ENCODE measurements at places on chromosomes 7 and 10.

GRCh38 chr10:67297637-67298181 lies 371.9 kb downstream of the LRRTM3 start:
- DNase-seq: no peak

DNA sequence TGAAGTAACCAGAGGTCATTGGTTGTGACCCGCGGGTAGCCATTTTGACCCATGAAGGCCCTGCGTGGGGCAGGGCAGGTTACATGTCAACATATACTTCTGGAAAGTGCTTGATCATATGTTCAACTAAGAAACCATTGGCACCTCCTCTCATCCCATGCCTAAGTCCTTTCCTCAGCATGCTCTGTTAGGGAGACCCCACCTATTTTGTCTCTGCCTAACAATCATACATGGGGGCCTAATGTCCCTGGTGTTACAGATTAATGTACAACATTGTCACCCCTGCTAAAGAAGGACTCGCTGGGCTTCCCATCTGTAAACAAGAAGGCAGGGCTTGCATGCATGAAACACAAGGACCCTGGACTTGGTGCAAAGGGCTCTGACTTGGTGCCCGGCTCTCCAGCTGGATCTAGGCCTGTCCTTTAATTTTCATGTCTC lies 133.7 kb upstream of the TNS3 start:
- no peak for DNase-seq

- DNase-seq: no peak
Measured at GRCh38 chr7:115359119-115359518, 437.2 kb downstream of the MDFIC start.

- DNase-seq: no peak
Measured at GRCh38 chr7:142469696-142470543, 212.1 kb upstream of the PRSS58 start.

DNA sequence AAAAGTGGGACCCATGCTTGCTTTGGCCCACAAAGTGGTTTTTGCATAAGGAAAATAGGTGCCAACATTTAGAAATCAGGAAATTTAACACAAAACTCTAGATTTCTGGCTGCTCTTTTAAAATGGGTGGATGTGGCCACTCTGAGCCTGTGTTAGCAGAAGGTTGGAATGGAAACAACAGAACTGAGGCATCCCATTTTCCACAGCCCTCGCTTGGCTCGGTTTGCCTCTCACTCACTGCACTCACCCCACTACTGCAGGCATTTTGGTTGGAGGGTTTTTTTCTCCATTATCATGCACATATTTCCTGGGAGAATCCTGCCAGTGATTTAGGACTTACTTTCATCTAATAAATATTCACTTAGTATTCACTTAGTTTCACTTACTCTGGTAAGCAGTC lies 178.9 kb downstream of the BICC1 start:
- DNase-seq: no peak

- no peak for DNase-seq
Measured at GRCh38 chr7:124532166-124532565, 233.4 kb downstream of the GPR37 start.

DNA sequence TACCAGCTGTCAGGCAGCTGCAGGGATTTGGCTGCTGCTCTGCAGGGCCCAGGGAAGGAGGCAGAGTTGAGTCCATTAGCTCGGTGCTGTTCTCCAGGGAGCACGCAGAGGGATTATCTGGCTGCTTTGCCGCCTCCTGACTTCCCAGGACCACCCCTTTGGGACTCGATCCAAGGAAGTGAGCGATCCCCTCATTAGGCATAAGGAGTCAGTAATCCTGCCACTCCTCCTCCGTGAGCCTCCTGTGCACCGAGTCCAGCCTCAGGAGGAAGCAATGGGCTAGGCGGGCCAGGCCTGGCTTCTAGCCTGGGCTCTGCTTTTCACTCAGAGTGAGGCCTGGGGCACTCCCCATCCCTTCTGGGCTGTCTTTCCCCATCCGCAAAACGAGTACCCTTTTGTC lies 417.9 kb downstream of the RPS24 start:
- no peak for DNase-seq

DNA sequence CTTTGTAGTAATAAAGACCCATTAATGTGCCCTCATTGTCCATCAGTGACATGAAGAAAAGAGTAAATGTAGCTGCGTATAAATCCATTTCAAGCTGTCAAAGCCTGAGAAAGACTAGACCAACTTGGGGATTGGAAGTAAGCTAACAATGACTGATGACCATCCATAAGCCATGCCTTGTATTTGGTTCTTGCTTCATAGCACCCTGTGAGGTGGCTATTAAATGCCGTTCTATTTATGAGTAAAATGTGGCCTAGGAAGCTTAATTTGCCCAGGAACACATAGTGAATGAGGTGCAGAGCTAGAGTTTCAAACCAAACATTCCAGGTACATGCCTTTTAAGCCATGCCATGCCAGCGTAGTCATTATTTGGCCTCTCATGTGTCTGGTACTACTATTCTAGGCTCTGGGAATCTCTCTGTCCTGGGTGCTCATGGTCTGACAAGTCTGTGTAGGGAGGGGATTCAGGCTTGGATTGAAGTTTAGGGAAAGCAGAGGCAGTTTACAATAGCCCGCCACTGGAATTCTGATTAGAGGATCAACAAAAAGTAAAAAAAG lies 92.1 kb downstream of the ZNF277 start:
- no peak for DNase-seq

GRCh38 chr7:15837306-15837950 lies 150.9 kb upstream of the MEOX2 start:
- no peak for DNase-seq

DNA sequence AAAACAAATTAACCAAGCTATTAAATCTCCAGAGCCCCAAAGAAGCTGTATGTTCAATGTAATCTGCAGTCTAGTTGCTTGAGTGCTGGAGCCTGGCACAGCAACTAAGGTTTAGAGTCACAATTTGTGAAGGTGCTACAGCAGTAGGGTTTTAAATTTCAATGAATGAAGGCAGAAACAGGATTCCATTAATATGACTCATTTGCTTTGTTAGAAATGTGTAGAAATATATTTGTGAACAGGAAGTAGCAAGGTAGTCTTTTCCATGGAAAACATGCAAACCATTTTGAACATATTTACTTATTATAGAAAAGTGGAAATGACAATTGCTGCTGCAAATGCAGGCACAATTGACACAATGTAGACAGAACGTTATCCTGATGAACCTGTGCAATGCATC lies 149.0 kb upstream of the STEAP4 start:
- no peak for DNase-seq

DNA sequence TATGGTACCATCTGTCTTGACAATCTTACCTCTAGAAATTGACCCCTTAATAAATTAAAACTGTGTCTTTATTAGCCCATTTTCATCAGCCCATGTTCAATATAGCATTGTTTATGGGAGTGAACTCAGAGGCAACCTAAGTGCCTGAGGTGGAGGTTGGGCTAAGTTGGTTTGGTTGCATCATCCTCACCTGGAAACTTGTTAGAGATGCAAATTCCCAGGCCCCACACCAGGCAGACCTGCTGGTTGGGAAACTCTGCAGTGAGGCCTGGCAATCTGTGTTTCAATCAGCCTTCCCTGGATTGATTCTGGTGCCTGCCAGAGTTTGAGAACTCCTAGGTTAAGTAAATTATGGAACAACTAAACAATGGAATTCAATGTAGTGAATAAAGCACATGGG lies 9.4 kb upstream of the FAM170B start:
- no peak for DNase-seq

- no peak for DNase-seq
Measured at GRCh38 chr7:3312583-3312982, 11.5 kb downstream of the SDK1 start.

DNA sequence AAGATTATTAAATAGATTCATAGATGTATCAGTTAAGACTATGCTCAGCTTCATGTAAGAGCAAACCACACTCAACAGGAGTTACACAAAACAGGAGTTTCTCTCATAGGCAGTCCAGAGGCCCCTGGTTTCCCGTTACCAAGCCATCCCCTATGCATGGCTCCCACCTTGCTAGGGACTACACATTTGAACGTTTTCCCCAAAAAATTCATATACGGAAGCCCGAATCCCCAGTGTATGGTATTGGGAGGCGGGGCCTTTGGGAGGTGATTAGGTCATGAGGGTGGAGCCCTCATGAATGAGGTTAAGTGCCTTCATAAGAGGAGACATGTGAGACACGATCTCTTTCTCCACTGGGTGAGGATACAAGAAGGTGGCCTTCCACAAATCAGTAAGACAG lies 29.1 kb downstream of the RSU1 start:
- DNase-seq: no peak

DNA sequence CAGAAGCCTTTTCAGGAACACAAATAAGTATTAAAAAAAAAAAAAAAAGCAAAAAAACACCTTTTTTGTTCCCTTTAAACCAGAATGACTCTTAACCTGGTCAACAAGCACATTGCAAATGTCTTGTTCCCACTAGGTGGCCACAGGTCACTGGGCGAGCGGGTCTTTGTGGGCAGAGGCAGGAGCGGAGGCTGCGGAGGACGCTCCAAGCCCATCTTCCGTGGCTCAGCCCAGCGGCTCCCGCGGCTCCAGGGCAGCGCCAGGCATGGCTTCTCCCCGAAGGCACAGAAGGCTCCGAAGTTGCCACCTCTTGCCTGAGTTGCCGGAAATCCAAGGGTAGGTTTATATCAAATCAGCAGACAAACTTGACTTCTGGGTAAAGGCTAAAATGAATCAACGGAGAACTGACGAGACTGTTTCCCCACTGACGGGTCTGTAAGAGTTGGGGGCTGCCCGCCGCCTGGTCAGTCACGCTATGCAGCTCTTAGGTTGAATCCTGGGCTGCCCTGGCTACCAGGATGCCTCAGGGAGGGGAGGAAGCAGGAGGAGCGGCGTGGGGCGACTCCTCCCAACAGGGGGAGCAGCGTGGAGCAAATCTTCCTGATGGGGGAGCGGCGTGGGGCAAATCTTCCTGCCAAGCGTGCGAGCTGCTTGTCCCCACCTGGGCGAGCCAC lies 144.5 kb downstream of the PTPRN2 start:
- DNase-seq: no peak

- DNase-seq: no peak
Measured at GRCh38 chr10:11083051-11083450, 65.4 kb downstream of the CELF2 start.

DNA sequence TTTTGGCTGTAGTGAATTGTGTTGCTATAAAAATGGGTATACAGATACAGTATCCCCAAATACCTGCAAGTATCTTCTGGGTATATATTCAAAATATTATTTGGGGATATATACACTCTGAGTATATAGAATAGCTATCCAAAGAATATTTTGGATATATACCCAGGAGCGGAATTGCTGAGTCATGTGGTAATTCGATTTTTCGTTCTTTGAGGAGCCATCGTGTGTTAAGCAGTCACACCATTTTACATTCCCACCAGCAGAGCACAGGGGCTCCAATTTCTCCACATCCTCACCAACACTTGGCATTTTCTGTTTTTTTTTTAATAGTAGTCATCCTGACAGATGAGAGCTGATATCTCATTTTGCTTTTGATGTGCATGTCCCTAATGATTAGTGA lies 61.9 kb downstream of the TEX36 start:
- DNase-seq: no peak

- DNase-seq: no peak
Measured at GRCh38 chr7:133910761-133911160, 216.4 kb upstream of the LRGUK start.

- DNase-seq: no peak
Measured at GRCh38 chr7:10950494-10950893, 23.2 kb upstream of the PHF14 start.

- no peak for DNase-seq
Measured at GRCh38 chr10:29861811-29862505, 197.4 kb downstream of the JCAD start.

DNA sequence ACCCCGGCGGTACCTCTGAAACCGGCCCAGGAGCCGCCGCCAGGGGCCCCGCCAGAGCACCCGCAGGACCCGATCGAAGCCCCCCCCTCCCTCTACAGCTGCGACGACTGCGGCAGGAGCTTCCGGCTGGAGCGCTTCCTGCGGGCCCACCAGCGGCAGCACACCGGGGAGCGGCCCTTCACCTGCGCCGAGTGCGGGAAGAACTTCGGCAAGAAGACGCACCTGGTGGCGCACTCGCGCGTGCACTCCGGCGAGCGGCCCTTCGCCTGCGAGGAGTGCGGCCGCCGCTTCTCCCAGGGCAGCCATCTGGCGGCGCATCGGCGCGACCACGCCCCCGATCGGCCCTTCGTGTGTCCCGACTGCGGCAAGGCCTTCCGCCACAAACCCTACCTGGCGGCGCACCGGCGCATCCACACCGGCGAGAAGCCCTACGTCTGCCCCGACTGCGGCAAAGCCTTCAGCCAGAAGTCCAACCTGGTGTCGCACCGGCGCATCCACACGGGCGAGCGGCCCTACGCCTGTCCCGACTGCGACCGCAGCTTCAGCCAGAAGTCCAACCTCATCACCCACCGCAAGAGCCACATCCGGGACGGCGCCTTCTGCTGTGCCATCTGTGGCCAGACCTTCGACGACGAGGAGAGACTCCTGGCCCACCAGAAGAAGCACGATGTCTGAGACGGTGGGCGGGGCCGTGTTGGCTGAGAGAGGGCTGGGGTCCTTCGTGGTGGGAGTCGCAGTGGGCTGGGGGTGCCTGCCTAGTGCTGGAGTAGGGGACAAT lies 3.8 kb downstream of the REPIN1 start:
- no peak for DNase-seq

DNA sequence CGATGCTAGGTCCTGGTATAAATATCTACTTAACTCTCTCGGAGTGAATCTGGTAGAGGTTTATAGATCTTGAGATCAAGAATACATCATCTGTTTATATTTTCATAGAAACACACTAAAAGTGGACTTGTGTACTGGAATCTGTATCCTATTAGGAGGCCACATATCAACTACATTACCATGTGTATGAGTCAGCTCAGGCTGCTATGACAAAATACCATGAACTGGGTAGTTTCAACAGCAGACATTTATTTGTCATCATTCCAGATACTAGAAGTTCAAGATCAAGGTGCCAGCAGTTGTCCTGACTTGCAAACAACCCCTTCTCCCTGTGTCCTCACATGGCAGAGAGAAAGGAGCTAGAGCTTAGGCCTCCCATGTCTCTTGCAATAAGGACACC lies 113.9 kb upstream of the PFKP start:
- DNase-seq: no peak

GRCh38 chr10:5419466-5420094 lies 7.2 kb downstream of the NET1 start:
- no peak for DNase-seq

Data from nephron progenitor cell (in vitro differentiated cells).